ENCODE measurements at places on chromosomes 16 and 17.

DNA sequence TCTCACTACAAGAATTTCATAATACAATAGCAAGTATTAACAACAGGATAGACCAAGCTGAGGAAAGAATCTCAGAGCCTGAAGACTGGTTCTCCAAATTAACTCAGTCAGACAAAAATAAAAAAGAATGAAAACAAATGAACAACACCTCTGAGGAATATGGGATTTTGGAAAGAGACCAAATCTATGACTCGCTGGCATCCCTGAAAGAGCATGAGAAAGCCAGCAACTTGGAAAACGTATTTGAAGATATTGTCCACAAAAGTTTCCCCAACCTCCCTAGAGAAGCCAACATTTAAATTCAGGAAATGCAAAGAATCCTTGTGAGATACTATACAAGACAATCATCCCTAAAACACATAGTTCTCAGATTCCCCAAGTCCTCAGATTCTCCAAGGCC lies 20.9 kb downstream of the NLRP1 start:
- no peak for DNase-seq

DNA sequence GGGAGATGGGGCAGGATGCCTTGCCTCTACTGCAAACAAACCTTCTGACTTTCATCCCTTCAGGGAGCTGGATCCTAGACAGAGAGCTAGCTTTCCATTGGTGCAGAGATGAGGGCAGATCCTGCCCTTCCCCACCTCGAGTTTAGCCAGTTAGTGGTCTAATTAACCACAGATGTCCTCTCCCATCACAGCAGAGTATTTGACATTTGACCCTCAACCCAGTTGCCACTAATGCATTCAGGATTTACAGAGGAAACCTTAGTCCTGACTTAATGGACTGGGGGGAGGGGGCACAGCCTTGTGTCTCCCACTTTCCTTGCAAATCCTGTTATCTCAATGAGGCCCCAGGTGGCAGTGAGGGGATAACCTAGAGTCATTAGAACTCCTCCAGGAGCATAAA lies 10.2 kb downstream of the PIP4K2B start:
- DNase-seq = no peak

- no peak for DNase-seq
These were observed 25.5 kb downstream of the C17orf58 start for GRCh38 chr17:67970783-67971182.

- DNase-seq = no peak
These were observed 38.0 kb downstream of the FZD2 start for GRCh38 chr17:44595216-44595775.

DNA sequence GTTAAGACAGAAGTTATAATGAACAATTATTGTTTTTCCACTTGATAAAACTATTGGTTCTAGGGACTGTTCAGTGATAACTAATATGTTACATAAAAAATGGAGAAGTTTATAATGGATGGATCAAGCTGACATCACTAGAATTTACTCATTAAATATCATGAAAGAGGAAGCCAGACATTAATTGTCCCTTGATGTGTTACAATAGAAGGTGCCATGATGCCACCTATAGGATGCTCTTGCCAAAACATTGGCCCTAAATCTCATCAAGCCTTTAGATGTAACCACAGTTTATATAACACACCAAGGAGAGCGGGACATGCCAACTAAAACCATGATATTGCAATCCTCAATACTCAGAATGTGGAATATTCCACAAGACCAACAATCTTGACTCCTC lies 147.9 kb upstream of the MON1B start:
- no peak for DNase-seq

GRCh38 chr17:66126231-66126630 lies 65.7 kb downstream of the CEP112 start:
- DNase-seq = no peak

- DNase-seq = no peak
These were observed 27.5 kb downstream of the CEP295NL start for GRCh38 chr17:78875363-78876093.

DNA sequence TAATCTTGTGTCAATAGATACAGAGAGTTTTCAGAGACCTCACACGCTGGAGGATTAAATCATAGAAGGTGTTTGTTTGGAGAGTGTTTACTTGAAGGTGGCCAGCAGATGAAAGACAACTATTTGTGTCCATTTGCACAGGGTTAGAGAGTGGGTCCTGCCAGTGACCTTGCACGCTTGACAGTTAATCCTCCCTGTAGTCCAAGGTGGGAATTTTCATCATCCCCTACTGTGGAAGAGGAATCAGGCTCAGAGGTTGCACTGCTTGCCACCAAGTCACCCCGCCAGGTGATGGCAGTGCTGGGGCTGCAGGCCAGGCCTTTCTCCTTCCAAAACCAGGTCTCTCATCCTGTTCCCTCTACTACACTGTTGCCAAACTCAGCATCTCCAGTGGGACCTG lies 12.3 kb downstream of the CDH1 start:
- DNase-seq = no peak

- peak; percentile 62 for DNase-seq
These were observed 5.1 kb downstream of the CLCN7 start for GRCh38 chr16:1469693-1470201.

GRCh38 chr16:3665508-3665907 lies 11.0 kb downstream of the DNASE1 start:
- no peak for DNase-seq

Measured in B cell (primary cell).